Tibial artery (tissue), 4 donors: ENCODE measurements at places on chromosomes 16 and 17.

- DNase-seq = no peak
Observed at GRCh38 chr17:78972507-78973105, 7.1 kb downstream of the LGALS3BP start.

DNA sequence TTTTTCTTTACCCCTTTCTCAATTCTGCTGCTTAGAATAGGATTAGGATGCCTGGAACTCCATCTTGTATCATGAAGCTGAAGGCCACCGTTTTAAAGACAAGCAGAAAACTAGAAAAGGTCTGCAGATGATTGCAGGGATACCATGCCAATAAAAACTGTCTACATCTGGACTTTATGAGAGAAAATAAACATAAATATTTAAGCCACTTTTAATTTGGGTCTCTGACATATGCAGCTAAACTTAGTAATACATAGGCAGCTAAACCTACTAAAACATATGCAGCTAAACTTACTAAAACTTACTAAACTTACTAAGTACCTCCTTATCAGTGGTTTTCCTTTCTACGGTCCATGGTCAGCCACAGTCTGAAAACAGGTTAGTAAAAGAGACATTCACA is 48.4 kb downstream of the FBXL20 start:
- DNase-seq = no peak

GRCh38 chr17:80862481-80862961 is 129.1 kb upstream of the CHMP6 start:
- no peak for DNase-seq

DNA sequence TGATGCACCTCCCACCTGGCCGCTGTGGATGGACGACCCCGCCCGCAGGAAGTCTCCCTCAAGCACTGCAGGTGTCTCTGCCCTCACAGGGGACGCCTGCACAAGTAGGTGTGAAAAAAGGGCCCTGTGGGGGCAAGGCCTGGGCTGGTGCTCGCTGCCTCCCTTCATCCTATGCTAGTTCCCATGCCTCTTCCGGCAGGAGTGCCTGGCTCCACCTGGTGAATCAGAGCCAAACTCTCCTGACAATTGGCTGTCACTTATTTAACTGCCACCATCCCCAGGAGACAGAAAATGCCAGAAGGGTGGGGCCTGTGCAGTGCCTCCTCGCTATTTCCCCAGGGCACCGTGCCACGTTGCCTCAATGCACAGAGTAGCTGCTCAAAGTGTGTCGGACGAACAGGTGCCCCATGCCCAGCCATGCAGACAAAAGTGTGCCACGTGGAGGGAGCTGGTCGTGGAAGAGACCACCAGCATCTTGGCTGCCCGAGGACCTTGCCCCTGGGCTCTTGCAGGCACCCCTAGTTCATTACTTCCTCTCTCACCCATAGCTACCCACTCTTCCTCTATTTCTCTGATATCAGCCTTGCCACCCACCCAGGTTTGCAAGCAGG is 170.7 kb downstream of the SEC14L1 start:
- no peak for DNase-seq

- no peak for DNase-seq
Observed at GRCh38 chr17:34368196-34368945, 5.3 kb upstream of the CCL1 start.

GRCh38 chr16:74700116-74700437 is 585 bp downstream of the MLKL start:
- no peak for DNase-seq

DNA sequence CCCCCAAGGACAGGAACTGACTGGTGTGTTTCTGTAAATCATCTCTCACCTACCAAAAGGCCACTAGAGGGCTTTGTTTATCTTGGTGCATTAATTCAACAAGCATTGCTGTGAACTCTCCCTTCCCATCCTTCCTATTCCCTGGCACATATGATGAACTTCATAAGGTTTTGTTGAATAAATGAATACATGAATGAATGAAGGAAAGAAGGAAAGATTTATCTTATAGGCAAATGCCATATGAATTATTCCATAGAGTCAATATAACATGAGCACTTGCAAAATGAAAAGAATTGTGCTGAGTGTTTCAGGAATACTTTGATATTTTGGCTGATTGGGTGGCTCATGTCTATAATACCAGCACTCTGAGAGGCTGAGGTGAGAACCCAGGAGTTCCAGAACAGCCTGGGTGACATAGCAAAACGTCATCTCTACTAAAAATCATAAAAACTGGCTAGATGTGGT is 4.3 kb downstream of the SPDYE4 start:
- DNase-seq = no peak

- DNase-seq = no peak
Observed at GRCh38 chr17:76053246-76054111, 18.8 kb downstream of the SRP68 start.

GRCh38 chr17:2602597-2603017 is 9.2 kb downstream of the PAFAH1B1 start:
- DNase-seq = no peak
